GM12891 (cell line): ENCODE measurements at places on chromosomes 6 and 20.

- peak; percentile 38 for DNase-seq
These were observed 28.4 kb downstream of the LYRM2 start for GRCh38 chr6:89610149-89610642.

DNA sequence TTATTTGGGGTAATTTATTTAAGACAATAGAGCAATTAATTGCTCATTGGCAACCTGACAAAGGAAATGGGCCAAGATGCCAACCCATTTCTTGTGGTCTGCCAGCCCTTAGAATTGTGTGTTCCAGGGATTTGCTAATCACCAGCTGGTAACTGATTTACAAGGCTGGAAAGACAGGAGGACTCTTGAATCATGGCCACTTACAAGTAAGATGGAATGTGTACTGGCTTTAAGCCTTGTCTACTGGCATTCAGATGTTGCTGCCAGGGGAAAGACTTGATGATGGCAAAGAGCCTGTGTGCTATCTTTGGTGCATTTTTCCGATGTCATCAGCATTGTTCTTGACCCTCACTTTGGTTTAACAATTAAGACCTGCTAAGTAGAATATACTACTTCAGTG is 91.0 kb downstream of the BCKDHB start:
- no peak for DNase-seq

- DNase-seq = no peak
These were observed 336.9 kb upstream of the RSPO3 start for GRCh38 chr6:126781582-126781981.

DNA sequence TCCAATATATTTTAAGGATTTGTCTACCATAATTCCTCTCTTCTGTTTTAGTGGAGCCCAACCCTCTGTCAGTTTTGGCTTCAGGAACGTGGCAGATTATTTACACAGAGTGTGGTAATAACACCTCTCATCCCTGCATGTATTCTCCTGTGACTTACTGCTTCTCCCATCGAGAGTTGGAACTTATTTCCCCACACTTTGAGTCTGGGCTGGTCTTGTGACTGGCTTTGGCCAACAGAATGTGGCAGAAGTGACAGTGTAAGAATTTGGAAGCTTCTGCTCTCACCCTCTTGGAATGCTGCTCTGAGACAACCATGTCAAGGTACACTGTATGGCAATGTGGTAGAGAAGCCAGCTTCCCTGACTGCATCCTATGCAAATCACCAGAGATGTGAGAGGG is 407.7 kb downstream of the EPM2A start:
- DNase-seq = no peak

DNA sequence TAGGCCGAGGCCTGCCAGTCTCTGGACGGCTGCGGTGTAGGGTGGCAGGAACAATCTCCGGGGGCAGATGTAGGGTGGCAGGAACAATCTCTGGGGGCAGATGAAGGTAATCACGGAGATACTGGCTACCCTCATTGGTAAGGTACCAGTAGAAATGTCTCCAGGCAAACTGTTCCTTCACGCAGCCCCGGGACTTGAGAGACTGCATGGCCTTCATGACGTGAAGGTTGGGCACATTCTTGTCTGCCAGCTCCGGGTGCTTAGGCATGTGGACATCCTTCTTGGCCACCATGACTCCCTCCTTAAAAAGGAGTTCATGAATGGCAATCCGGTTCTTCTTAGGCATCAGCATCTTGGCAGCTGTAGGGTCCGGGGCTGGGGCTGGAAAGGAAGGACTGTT is 6.1 kb downstream of the FAM110A start:
- DNase-seq = no peak

GRCh38 chr6:15439410-15440025 is 193.6 kb downstream of the JARID2 start:
- no peak for DNase-seq

GRCh38 chr6:20575125-20575524 is 40.9 kb downstream of the CDKAL1 start:
- DNase-seq = no peak
